Type B pancreatic cell (in vitro differentiated cells): ENCODE measurements at places on chromosomes 3 and 15. TPM values are rescaled to one million over a fixed set of nuclear protein-coding genes. Genes with fewer than 3 reads are reported as not detected.

CLSTN2 gene
- 12.9 and 15.5 TPM in 2 replicates for total RNA-seq

IFRD2 gene
- total RNA-seq: 60.9 and 80.5 TPM in 2 replicates

SRPRB gene
- total RNA-seq: 80.9 and 89.5 TPM in 2 replicates

SLC6A1 gene
- 0.43 and 6.3 TPM in 2 replicates for total RNA-seq

CCR8 gene
- total RNA-seq: 1.2 TPM in 1 of 2 replicates, not detected in the other

PARL gene
- 53.1 and 63.0 TPM in 2 replicates for total RNA-seq

DPPA2 gene
- total RNA-seq: 0.36 TPM in 1 of 2 replicates, not detected in the other

GTF2A2 gene
- total RNA-seq: 109 and 115 TPM in 2 replicates

LAMB2 gene
- 277 and 316 TPM in 2 replicates for total RNA-seq

NANOGP8 gene
- not detected in 2 replicates for total RNA-seq

FHIT gene
- 6.9 and 11.7 TPM in 2 replicates for total RNA-seq

MTHFS gene
- 22.7 and 27.6 TPM in 2 replicates for total RNA-seq

OCA2 gene
- total RNA-seq: 1.4 and 2.8 TPM in 2 replicates

KBTBD12 gene
- 0.50 TPM in 1 of 2 replicates, not detected in the other for total RNA-seq

ANKRD63 gene
- total RNA-seq: 0.98 and 1.5 TPM in 2 replicates

SLC12A1 gene
- 0.05 and 0.53 TPM in 2 replicates for total RNA-seq

ZNF385D gene
- total RNA-seq: 2.2 and 7.5 TPM in 2 replicates

ARL14 gene
- total RNA-seq: 0.53 and 1.9 TPM in 2 replicates

SERPINI2 gene
- 0.70 TPM in 1 of 2 replicates, not detected in the other for total RNA-seq

HRG gene
- not detected in 2 replicates for total RNA-seq

DAZL gene
- total RNA-seq: not detected in 2 replicates

SEMA6D gene
- 11.3 and 22.2 TPM in 2 replicates for total RNA-seq

MYLK gene
- total RNA-seq: 3.4 and 16.8 TPM in 2 replicates

GOLGA8H gene
- total RNA-seq: 0.77 TPM in 1 of 2 replicates, not detected in the other

MST1 gene
- total RNA-seq: 25.7 and 50.7 TPM in 2 replicates
